Nephron progenitor cell (in vitro differentiated cells): ENCODE measurements at places on chromosomes 7 and 10.

- H3K4me1 ChIP-seq, result peaks cover 22% of the 10 kb centered on the region
- no peak for DNase-seq
- H3K36me3 ChIP-seq, result peaks cover 35% of the 10 kb centered on the region
- peaks cover 3% of the 10 kb centered on the region for H3K27me3 ChIP-seq
- no peak overlapping the region for H3K4me3 ChIP-seq
- peak overlapping the region; percentile 43 for H3K27ac ChIP-seq
These were observed 219.9 kb downstream of the TCF7L2 start for GRCh38 chr10:113169853-113170460.

DNA sequence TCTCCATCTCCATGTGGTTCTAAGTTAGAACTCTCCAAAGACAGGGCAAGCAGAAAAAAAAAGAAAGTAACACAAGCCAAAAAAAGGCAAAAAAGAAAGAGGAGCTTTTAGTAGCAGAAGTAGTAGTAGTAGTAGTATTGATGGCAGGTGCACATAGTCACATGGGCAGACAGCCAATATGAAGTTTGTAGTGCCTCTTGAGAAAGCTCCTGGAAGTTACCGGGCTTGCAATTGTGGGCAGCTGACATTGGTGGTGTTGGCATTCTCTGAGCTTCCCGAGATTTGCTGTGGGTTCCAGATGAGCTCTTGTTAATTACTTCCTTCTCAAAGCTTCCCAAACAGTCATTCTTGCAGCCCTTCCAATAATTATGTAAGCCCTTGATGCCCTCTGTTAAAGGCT is 1128.5 kb downstream of the TYW1 start:
- no peaks in the 10 kb centered on the region for H3K36me3 ChIP-seq
- DNase-seq, result no peak
- no peak overlapping the region for H3K27ac ChIP-seq
- H3K27me3 ChIP-seq, result peaks cover 11% of the 10 kb centered on the region
- no peak overlapping the region for H3K4me3 ChIP-seq
- H3K4me1 ChIP-seq, result peaks cover 5% of the 10 kb centered on the region

GRCh38 chr7:144454256-144455039 is 51.0 kb upstream of the NOBOX start:
- DNase-seq, result no peak
- no peaks in the 10 kb centered on the region for H3K36me3 ChIP-seq
- H3K27ac ChIP-seq, result no peak overlapping the region
- no peaks in the 10 kb centered on the region for H3K27me3 ChIP-seq
- H3K4me1 ChIP-seq, result no peaks in the 10 kb centered on the region

- no peak overlapping the region for H3K4me3 ChIP-seq
- no peaks in the 10 kb centered on the region for H3K36me3 ChIP-seq
- DNase-seq, result no peak
These were observed 910.6 kb downstream of the KCNMA1 start for GRCh38 chr10:76727038-76727437.

DNA sequence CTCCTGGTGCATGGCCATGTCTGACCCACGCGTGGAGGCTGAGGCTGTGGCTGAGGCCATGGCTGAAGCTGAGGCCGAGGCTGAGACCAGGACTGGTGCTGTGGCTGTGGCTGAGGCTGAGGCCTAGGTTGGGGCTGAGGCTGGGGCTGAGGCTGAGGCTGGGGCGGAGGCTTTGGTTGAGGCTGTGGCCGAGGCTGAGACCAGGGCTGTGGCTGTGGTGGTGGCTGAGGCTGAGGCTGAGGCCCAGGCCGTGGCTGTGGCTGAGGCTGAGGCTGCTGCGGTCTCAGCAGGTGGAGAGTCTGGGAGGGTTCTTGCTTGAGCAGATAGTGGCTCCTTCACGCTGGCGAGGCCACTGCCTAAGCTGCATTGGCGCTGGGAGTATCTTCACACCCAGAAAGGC is 76.4 kb downstream of the WDR37 start:
- no peak for DNase-seq
- no peak overlapping the region for H3K27ac ChIP-seq
- H3K4me3 ChIP-seq, result no peak overlapping the region
- H3K36me3 ChIP-seq, result peaks cover 60% of the 10 kb centered on the region
- H3K4me1 ChIP-seq, result peaks cover 4% of the 10 kb centered on the region
- H3K27me3 ChIP-seq, result peaks cover 7% of the 10 kb centered on the region

DNA sequence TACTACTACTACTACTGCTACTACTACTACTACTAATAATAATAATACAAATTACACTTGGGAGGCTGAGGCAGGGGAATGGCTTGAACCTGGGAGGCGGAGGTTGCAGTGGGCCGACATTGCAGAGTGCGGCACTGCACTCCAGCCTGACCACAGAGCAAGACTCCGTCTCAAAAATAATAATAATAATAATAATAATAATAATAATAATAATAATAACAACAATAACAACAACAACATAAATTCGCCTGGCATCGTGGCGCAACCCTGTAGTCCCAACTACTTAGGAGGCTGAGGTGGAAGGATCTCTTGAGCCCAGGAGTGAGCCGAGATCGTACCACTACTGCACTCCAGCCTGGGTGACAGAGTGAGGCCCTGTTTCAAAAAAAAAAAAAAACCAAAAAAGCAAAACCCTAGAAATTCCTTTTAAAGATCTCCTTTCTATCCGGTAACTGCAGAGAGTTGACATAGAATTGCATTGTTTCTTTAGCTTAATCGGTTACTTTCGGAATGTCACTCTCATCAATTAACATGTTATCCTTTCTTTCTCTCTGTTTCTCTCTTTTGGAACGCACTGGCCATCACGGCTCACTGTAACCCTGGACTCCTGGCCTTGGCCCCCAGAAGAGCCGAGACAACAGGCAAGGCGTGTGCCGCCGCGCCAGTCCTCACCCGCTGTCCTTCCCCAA is 972 bp downstream of the PHYH start:
- no peaks in the 10 kb centered on the region for H3K36me3 ChIP-seq
- peak overlapping the region; percentile 78 for H3K27ac ChIP-seq
- DNase-seq, result no peak
- peaks cover 8% of the 10 kb centered on the region for H3K27me3 ChIP-seq

GRCh38 chr7:98459529-98459928 is 58.6 kb upstream of the BAIAP2L1 start:
- H3K36me3 ChIP-seq, result no peaks in the 10 kb centered on the region
- H3K4me1 ChIP-seq, result no peaks in the 10 kb centered on the region
- H3K27me3 ChIP-seq, result peaks cover 15% of the 10 kb centered on the region
- no peak for DNase-seq
- H3K4me3 ChIP-seq, result no peak overlapping the region

- peaks cover 4% of the 10 kb centered on the region for H3K27me3 ChIP-seq
- peaks cover 16% of the 10 kb centered on the region for H3K4me1 ChIP-seq
- peaks cover 11% of the 10 kb centered on the region for H3K36me3 ChIP-seq
- DNase-seq, result no peak
These were observed 611.3 kb upstream of the GALNT17 start for GRCh38 chr7:70520611-70521010.

DNA sequence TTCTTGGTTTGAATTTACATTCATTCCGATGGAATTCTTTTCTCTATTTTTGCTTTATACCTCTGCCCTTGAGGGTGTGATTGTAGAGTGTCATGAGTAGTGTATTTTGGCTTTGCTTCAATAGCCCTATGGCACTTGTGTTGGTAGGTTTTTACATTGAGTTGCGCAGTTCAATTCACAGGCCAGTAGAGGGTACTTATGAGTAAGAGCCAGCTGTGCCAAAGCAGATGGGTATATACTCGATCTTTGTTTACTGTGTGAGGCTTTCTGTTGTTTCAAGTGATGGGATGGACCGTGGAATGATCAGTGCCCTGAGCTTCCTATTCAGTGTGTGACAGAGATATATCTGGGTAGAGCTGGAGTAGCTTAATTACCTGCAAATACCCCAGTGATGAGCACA is 4.3 kb upstream of the AKR1C3 start:
- DNase-seq, result no peak
- peaks cover 3% of the 10 kb centered on the region for H3K27me3 ChIP-seq
- H3K36me3 ChIP-seq, result no peaks in the 10 kb centered on the region
- no peak overlapping the region for H3K4me3 ChIP-seq
- no peaks in the 10 kb centered on the region for H3K4me1 ChIP-seq

GRCh38 chr10:73650537-73651331 is 5.1 kb downstream of the SYNPO2L start:
- peaks cover 9% of the 10 kb centered on the region for H3K27me3 ChIP-seq
- DNase-seq, result no peak
- H3K36me3 ChIP-seq, result no peaks in the 10 kb centered on the region
- no peak overlapping the region for H3K4me3 ChIP-seq

- no peak overlapping the region for H3K27ac ChIP-seq
- H3K27me3 ChIP-seq, result no peaks in the 10 kb centered on the region
- H3K4me1 ChIP-seq, result peaks cover 37% of the 10 kb centered on the region
- peaks cover 11% of the 10 kb centered on the region for H3K36me3 ChIP-seq
These were observed 1.2 kb upstream of the TMEM243 start for GRCh38 chr7:87220734-87221215.

DNA sequence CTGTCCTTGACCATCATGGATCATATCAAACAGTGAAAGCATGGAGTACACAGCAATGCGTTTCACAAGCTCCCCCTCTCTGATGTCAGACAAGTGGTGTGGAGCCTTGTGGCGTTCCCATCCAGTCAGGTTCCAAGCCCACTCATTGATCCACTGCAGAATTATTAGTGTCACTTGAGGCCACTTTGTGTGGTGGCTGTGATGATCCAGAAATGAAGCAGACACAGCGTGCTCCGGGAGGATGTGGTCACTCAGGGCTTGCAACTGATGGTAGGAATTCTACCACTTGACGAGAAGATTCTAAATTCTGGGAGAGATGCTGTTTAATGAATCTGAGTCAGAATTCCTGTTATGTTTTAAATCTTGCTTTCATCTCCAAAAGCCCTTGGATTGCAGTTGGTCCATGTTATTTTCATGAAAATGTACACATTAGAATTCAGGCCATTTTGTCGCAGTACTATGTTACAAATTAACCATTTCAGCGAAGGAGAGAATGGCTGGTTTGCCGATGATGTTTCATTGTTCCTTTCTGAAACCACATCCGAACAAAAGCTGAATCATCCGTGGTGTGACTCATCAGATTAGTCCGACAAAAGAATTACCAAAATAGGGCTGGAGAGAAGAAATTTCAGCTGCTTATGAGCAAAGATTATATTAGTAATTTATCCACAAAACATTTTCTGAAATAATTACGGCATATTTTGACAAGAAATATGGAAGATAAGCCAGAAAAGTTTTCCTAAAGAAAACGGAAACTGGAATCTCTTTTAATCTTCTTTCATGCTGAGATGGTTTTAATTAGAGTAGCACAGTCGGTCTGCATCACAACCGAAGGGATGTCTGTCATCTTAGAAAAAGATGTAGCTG is 48.1 kb downstream of the INSYN2A start:
- no peaks in the 10 kb centered on the region for H3K27me3 ChIP-seq
- H3K36me3 ChIP-seq, result peaks cover 11% of the 10 kb centered on the region
- no peak overlapping the region for H3K27ac ChIP-seq
- peaks cover 45% of the 10 kb centered on the region for H3K4me1 ChIP-seq
- H3K4me3 ChIP-seq, result no peak overlapping the region

DNA sequence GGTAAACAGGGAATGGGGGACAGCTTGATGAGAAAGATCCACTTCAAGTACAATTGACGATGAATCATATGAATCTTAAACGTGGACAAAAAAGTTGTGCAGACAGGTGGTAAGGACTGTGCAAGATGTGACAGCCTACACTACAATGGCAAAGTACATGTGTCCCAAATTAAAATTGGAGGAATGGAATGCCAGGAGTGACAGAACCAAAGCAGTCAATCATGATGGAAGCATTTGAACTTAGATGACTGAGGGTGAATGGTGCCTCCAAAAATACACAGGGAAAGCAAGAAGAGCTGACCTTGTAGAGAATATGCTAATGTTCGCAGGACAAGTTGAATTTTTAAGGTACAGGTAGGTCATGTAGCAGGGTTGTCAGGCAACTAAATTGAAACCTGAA is 150.3 kb upstream of the WNT16 start:
- no peak overlapping the region for H3K27ac ChIP-seq
- H3K27me3 ChIP-seq, result no peaks in the 10 kb centered on the region
- no peak overlapping the region for H3K4me3 ChIP-seq
- no peak for DNase-seq

DNA sequence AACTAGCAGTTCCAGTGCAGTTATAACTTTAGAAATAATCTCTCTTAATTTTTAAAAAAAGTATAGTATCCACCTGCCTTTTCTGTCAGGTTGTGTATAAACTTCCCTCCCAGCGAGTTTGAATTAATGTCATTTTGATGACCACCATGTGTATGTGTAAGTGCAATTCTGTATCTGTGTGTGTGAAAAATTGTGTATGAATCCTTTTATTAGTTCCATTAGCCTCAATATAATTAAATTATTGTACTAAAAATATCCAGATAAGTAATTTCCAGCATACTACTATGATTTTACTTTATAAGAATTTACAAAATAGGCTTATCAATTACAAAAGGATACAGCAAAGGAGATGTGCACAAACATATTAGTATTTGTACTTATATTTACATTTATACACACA is 421.1 kb upstream of the LRGUK start:
- no peak overlapping the region for H3K4me3 ChIP-seq
- peaks cover 26% of the 10 kb centered on the region for H3K4me1 ChIP-seq
- no peaks in the 10 kb centered on the region for H3K27me3 ChIP-seq

DNA sequence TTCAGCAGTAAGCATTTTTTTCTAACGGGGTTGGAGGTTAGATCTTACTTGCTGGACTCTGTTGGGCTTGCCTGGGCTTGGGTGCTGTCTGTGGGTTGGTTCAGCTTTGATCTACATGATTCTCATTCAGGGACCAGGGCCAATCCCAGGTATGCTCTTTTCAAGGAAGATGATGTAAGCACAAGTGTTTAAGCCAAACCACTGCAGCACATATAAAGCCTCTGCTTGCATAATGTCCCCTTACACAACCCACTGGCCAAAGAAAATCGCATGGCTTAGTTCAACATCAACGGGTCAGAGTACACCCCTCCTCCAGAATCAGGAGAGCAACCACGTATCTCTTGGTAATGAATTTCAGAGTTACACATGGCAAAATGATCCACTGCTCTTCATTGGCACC is 83.9 kb downstream of the DNAJB9 start:
- H3K36me3 ChIP-seq, result no peaks in the 10 kb centered on the region
- DNase-seq, result no peak
- peaks cover 8% of the 10 kb centered on the region for H3K4me1 ChIP-seq
- H3K27ac ChIP-seq, result no peak overlapping the region
- no peak overlapping the region for H3K4me3 ChIP-seq
- H3K27me3 ChIP-seq, result peaks cover 5% of the 10 kb centered on the region

DNA sequence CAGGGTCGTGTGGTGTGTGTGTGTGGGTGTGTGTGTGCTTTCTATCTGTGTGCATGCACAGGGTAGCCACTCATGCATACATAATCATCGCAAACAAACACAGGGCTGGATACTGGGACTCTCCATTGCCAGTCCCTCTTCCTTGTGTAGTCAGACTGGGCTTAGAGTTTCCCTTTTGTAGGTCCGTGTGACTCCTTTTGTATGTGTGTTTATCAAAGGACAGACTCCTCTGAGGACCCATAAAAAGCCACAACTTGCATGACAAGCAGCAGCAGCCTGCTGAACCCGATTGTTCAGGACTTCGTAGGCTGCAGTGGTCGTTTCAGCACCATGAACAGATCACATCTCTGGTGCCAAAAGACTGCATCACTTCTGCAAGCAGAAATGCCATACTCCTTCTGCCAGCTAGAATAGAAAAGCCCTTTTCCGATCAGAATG is 895 bp downstream of the VSTM2A start:
- peak; percentile 44 for DNase-seq
- peaks cover 93% of the 10 kb centered on the region for H3K27me3 ChIP-seq
- no peak overlapping the region for H3K4me3 ChIP-seq

- H3K27ac ChIP-seq, result no peak overlapping the region
- peaks cover 43% of the 10 kb centered on the region for H3K4me1 ChIP-seq
- no peak for DNase-seq
- no peak overlapping the region for H3K4me3 ChIP-seq
- H3K27me3 ChIP-seq, result no peaks in the 10 kb centered on the region
These were observed 61.3 kb downstream of the TACC2 start for GRCh38 chr10:122050311-122050710.

GRCh38 chr10:27701938-27702537 is 43.6 kb downstream of the MKX start:
- H3K27me3 ChIP-seq, result peaks cover 8% of the 10 kb centered on the region
- no peaks in the 10 kb centered on the region for H3K36me3 ChIP-seq
- DNase-seq, result no peak
- no peak overlapping the region for H3K4me3 ChIP-seq
